ENCODE measurements at places on chromosomes 12 and 14. TPM values are rescaled to one million over a fixed set of nuclear protein-coding genes. Genes with fewer than 3 reads are reported as not detected.

Gene BBS10
- total RNA-seq: 9.2 TPM

Gene AQP6
- not detected for total RNA-seq

Gene SPIC
- total RNA-seq: not detected

Gene RIC8B
- total RNA-seq: 23.6 TPM

Gene NDUFB1
- total RNA-seq: 127 TPM

Gene PPP1R1A
- 13.1 TPM for total RNA-seq

Gene KLRC3
- total RNA-seq: not detected

Gene PHETA1
- total RNA-seq: 13.7 TPM

Gene PTPRB
- total RNA-seq: 1.1 TPM

Gene TMEM30B
- 11.0 TPM for total RNA-seq

Gene SPTB
- 2.7 TPM for total RNA-seq

Gene TROAP
- total RNA-seq: 54.0 TPM

Gene SERPINA3
- not detected for total RNA-seq

Gene SLC5A8
- total RNA-seq: 0.11 TPM

Gene APOLD1
- 0.71 TPM for total RNA-seq

GRCh38 chr12:20508359-20508758 lies 140.0 kb downstream of the PDE3A start:
- no peak for DNase-seq

- DNase-seq: no peak
Measured at GRCh38 chr12:5794156-5794555, 150.9 kb downstream of the ANO2 start.

- no peak for DNase-seq
Measured at GRCh38 chr14:58479975-58480374, 52.5 kb downstream of the KIAA0586 start.

GRCh38 chr14:54524410-54524809 lies 14.7 kb downstream of the CGRRF1 start:
- DNase-seq: no peak

DNA sequence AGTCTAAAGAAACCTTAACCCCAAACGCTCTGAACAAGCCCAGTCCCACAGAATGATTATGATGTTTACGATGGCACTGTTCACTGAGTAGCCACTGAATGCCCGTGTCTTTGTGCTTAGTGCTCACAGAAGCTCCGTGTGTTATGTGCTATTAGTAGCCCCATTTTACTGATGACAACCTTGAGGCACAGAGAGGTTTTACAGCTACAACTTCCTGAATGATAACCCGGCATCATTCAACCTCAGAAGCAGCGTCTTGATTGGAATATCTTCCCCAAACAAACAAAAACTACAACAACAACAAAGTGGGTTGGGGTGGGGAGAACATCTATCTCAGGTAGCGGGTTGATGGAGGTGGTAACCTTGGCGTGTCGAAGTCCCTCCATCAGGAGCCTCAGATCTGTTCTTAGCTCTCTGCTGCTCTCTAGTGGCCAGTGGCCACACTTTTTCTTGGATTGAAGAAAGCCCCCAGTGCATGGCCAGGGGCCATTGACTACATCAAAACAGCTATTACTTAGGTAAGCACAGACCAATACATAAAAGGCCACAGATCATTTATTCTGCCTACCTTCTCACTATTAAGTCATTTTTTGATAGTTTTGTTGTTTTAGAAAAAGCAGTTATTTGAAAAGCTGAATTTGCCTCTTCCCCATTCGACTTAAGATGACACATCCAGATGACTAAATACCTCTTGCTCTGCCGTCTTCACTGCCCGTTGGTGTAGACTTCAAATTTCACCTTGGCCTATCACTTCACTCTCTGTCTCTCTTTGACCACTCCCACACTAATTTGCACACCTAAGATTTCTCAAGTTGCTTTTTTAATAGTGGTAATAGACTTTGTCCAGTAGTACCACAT lies 376.9 kb downstream of the GALC start:
- DNase-seq: peak; percentile 83

DNA sequence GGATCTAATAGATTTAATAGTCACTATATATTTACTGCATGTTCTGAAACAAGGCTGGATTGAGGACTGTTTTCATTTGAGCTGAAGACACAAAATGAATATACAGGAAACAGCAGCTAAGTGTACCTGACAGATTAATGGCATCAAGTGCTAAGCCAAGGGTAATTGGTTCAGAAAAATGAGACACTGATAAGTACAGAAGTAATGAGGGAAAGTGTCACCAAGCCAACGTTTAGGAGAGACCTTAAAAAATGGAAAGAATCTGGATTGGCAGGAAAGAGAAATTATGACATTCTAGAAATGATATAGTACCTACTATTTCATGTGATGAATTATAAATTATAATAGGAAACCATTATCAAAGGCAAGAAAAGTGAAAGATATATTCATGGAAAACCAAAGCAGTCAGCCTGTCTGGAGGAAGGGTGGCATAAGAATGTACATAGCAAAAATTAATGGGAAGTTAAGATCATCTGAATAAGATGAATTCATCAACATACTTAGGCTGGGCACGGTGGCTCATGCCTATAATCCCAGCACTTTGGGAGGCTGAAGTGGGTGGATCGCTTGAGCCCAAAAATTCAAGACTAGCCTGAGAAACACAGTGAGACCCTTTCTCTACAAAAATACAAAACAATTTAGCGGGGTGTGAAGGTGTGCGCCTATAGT lies 21.0 kb upstream of the DUSP16 start:
- no peak for DNase-seq

DNA sequence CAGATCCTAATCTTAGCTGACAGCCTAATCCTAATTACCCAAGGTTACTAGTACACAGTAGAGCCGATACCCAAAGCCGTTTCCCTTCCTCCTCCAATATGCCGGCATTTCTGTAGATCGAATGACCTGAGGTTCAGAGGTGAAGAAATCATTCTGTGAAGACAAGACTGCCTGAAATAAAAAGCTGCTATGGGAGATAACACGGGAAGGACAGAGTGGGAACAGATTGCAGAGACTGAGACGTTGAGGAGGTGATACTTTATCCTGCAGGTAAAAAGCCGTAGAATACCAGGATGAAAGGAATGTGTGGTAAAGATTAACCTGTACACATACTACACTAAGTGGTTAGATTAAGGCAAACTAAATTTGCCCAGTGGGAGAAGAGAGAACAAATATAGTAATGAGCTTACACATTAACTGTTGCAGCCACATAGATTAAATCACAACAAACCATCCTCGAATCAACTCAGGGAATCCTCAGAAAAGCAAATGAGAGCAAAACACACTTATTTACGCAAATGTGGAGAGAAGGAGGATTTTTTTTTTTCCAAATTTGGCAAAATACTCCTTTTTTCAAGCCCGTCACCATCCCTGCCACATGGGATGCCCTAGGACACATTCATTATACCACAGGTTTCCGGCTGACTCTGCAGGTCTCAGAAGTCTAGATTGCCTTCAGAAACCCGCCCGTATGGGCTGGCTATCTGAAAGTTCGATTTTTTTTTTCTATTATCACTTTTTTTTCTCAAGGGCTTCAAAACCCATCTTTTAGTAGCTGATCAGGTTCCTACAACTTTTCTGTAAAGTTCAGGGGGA lies 188.0 kb downstream of the TTC8 start:
- no peak for DNase-seq

DNA sequence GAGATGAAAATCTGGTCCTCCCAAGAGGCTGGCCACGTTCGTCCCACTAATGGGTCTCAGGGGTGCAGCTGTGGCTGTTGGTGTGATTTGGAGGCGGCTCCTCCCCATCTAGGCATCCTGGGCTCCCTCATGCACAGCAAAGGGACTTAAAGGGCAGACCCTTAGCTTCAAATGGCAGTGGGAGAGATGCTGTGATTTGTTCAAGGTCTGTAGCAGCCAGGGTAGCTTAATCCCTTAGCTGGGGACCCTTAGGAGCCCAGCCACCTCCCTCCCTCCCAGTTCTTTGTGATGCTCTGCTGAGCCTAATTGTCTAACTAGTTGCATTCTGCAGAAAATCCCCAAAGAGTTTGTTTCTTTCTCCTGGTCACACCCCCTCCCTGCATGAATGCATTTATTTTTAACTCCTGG lies 18.3 kb downstream of the DYRK4 start:
- no peak for DNase-seq

DNA sequence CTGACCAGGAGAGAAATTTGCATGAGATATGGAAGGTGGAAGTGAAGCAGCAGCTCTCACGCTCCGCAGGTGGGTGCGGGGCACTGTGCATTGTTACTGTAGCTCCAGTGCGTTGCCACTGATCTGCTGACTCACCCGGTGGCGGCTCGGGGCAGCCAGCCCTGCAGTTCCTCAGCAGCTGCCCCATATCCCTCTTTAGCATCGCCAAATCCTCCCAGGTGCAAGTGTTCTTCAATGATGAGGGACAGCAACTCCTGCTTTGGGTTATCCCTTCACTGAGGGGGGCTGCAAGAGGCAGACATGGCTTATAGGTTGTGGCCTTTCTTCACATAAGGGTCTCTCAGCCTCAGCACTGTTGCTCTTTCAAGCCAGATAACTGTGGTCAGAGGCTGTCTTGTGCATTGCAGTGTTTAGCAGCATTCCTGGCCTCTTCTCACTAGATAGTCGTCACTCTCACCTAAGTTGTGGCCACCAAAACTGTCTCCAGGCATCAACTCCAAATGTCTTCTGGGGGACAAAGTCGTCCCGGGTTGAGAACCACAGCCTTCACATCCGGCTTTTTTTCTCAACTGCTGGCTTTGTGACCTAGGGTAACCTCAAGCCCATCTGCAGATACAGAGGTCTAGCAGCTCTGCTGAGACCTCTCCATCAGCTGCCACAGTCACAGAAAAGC lies 180.8 kb downstream of the EFCAB11 start:
- peak; percentile 61 for DNase-seq

GRCh38 chr12:81416571-81416970 lies 338.7 kb downstream of the ACSS3 start:
- DNase-seq: no peak

GRCh38 chr12:117111386-117111785 lies 12.2 kb upstream of the TESC start:
- DNase-seq: no peak

DNA sequence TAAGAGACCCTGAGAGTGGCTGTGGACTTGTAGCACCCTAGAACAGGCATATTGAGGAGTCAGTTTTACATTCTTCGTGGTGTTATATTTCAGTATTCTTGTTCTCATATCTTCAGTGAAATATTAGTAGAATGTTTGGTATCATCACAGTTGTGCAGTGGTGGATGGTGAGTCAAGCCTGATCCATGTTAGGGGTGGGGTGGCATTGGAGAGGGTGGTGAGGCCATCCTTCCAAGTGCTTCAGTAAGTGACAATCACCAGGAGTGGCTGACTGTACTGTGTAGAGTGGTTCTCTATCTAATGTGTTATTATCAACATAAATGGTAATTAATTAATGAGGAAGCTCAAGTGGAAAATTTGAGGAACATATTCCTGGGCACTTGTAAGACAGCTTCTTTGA lies 197.7 kb upstream of the SLC16A7 start:
- DNase-seq: no peak

- no peak for DNase-seq
Measured at GRCh38 chr14:99506276-99506675, 25.1 kb downstream of the CCNK start.

GRCh38 chr12:1838994-1839365 lies 18.6 kb downstream of the LRTM2 start:
- DNase-seq: no peak

- no peak for DNase-seq
Measured at GRCh38 chr12:50050119-50050385, 7.3 kb upstream of the ASIC1 start.

All from H1 (cell line).